Stimulated activated CD8-positive, alpha-beta memory T cell treated with anti-CD3 and anti-CD28 coated beads, Interleukin-15, amount 100 ng/mL, for 4 hours (primary cell): ENCODE measurements at places on chromosomes 16 and 17.

DNA sequence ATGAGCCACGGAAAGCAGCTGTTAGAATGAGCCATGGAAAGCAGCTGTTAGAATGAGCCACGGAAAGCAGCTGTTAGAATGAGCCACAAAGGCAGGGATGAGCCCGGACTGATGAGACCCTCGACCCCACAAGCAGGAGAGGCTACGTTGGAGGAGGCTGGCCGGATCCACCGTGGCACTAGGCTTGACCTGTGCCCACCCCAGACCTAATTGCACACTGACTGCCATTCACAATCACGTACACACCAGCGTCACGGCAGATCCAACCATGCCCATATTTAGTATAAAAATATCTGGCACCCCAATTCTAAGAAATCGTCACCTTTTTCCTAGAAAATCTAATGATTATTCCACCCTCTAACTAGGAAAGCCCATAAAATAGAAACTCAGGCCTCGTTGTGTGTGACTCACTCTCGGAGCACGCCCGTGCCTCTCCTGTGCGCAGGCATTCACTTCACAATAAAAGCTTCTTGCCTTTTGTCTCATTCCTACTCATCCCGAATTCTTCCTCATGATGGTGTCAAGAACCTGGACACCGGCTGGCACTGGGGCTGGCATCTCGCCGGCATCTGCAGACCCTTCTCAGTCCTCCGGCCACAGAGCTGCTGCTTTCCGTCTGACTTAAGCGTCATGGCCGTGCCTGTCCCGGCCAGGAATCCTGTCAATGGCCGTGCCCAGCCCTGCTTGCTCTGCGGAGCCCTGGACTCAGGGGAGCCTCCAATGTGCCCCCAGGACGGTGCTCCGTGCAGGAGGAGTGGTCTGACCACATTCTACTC is 5.5 kb upstream of the SECTM1 start:
- no peak for DNase-seq

GRCh38 chr16:54356391-54356790 is 69.8 kb upstream of the IRX3 start:
- no peak for DNase-seq

GRCh38 chr17:63950940-63951907 is 19.1 kb upstream of the CD79B start:
- DNase-seq, result no peak

DNA sequence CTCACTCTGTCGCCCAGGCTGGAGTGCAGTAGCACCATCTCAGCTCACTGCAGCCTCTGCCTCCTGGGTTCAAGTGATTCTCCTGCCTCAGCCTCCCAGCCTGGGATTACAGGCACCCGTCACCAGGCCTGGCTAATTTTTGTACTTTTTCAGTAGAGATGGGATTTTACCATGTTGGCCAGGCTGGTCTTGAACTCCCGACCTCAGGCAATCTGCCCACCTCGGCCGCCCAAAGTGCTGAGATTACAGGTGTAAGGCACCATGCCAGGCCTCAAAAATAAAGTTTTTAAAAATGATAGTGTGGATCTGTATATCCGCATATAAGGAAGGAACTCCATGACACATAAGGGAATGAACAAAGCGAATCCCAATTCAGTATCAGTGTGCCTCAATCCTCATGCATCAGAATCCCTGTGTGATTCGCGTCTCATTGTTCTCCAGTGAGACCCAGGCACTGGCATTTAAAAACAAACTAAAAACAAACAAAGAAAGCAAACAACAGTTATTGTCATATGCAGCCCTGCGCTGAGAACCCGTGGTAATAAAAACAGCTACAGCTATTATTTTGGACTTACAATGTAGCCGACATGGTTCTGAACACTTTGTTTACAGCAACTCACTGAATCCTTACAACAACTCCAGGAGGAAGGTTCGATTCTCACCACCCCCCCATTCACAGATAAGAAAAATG is 54.1 kb upstream of the CREBBP start:
- no peak for DNase-seq

DNA sequence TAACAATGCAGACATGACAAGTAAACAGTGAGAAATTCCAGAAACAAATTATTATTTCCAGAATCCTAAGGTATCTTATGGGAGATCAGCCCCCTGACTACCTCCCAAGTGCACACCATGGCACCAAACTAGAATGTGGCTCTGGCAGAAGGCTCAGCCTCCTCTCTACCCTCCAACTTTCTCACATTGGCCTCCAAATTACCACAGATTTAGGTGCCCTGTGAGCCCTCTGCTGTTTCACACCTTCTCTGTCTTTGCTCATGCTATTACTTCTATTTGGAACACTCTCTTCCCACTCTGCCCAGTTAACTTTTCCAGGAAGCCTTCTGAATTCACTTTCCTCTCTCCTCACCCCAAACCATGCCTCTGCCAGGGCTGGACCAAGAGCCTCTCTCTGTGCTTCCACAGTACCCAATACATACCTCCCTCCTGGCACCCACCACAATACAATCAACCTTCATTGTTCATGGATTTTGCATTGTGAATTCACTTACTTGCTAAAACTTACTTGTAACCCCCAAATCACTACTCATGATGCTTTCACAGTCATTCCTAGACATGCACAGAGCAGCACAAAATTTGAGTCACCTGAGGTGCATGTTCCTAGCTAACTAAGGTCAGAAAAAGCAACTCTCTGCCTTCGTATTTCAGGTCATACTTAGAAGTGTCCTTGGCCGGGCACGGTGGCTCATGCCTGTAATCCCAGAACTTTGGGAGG is 31.4 kb downstream of the SMG6 start:
- DNase-seq, result no peak

GRCh38 chr17:57259817-57260216 is 3.5 kb downstream of the MSI2 start:
- DNase-seq, result no peak

DNA sequence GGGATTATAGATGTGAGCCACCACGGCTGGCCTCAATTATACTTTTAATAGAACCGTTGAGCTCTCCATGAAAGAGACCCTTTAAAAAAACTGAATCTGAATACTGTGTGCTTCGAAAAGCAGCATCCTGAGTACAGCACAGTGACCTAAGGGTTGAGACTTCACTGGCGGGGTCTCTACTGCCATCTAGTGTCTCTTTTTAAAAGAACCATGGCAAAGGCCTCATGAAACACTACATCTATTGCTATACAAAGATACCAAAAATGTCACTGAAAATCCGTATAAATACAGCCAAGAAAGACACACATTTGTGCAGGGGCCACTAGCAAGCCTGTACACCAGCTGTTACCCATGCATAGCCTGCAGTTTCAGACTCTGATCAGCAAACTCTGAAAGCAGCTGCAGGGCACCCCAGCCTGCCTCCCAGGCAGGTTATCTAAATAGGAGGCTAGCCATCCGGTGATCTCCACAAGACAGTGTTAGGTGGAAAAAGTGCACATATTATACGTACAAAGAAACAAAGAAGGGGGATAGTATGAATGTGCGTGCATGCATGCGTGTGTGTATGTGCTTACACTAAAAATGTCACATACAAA is 35.3 kb downstream of the NPLOC4 start:
- no peak for DNase-seq

DNA sequence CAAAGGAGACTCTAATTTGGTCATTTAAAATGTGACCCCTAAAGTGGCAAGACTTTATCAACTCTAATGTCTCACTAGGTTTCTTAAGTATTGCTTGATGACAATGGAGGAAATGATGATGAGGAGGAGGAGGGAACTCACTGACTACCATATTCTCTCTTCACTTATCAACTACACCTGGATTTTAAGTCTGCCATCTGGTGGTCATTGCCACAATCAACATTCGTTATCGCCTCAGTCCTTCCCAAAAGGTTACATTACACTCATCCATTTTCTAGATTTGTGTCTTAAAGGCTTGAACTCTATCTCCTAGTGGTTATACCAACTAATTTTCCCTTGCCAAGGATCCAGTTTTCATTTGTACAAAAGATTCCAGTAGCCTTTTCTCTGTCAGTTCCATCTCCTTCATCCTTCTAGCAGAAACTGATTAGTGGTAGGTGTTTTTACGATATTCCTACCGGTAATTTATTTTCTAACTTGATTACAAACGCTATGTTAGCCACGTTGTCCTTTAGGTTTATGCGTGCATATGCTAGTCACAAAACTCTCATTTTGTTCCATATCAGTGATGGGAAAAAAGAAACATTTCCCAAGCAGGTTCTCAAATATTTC is 114.6 kb upstream of the NOG start:
- DNase-seq, result no peak

DNA sequence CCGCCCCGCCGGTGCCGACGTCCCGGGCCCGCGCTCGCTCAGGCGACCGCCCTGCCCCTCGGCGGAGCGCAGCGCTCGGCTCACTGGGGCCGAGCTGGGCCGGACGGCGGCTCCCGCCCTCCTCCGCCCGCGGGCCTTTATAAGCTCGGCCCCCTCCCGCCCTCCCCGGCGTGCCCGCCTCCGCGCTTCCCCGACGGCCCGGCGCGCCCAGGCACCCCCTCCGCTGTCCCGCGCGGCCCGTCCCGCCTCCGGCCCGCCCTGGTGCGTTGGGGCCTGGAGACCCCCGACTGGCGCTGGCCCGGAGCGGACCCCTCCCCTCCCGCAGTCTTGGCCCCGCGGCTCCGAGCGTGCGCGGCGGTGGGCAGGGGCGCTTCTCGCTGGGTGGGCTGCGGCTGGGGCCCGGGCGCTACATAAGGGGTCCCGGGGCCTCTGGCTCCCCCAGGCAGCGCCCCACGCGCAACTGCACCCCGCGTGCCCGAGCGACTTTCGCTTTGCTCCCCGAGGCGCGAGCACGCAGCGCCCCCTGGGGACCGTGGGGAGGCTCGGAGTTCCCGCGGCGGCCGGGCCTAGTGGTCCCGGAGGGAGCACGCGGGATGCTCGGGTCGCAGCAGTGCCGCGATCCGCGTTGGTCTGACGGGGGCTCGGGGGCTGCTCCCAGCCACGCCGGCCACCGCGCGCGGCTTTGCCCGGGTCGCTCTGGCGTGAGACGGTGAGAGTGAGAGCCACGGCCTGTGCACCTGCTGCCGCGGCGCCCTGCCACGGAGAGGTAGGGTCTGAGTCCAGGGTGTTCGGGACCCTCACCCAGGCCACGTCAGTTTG is at the start of gene PIEZO1:
Gene PIEZO1 (minus strand): TSS at position 115 of the 819 bp plus-strand sequence. CDS start 256 bp downstream, outside the sequence.
- DNase-seq, result peak; percentile 72

- no peak for DNase-seq
Observed at GRCh38 chr16:9060225-9060624, 31.2 kb upstream of the HAPSTR1 start.

- no peak for DNase-seq
Observed at GRCh38 chr17:21378553-21378952, 2.4 kb downstream of the KCNJ12 start.

DNA sequence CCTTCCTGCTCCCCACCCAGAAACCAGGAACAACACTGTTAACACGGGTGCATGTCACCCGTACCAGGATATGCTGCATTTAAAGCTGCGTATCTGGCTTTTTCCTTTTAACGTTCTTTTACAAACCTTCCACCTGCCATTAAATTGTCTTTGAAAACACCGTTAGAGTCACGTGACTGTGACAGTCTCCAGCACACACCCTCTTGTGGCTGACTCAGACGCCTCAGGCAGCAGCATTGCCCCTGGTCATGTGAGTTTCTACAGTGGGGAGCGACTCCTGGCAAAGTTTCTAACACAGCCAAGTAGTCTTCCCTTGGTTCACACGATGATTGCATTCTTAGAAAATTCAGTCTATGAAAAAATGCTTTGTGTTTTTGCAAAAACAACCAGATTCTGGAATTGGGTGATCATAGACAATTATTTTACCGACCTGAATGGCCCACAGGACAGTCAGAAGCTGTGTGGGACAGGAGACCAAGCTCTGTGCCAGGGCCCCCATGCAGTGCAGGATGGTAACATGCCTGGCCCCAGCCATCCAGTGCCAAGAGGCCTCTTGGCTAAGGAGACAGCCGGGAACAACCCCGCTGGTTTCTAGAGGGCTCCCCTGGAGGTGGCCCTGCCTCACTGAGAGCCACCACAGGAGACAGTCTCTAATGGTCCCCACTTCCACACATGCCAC is 199.1 kb downstream of the KATNIP start:
- DNase-seq, result peak; percentile 14

DNA sequence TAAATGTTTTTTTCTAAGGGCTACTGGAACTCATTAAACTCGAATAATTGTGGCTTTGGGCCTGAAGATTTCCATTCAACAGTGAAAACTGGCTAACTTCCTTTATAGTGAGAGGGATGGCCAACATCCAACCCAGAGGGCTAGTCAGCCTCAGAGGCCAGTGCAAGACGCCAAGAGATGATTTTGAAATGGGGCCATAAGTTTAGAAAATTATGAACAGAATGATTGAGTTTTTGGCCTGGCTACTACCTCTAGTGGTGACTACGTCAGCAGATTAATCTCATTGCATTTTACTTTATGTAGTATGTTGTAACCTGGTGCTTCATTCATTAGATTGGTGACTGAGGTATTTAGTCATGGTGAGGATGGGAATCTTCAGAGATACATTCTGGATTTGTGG is 28.4 kb downstream of the HAPSTR1 start:
- DNase-seq, result no peak

DNA sequence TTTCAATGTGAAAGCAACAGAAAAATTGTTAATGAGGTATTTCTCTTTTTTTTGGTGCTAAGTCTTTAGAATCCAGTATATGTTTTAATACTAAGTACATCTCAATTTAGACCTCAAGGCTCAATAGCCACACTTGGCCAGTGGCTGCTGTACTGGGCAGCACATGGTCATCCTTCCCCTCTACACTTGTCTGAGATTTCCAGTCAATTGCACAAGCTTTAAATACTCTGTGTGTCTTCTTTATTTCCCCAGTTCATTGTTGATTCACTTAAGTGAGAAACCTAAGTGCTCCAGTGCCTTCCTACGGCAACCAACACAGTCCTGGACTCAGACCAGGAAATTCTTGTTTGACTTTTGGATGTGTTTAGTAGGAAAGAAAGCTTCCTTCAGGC is 62.2 kb downstream of the TNRC6C start:
- DNase-seq, result no peak

DNA sequence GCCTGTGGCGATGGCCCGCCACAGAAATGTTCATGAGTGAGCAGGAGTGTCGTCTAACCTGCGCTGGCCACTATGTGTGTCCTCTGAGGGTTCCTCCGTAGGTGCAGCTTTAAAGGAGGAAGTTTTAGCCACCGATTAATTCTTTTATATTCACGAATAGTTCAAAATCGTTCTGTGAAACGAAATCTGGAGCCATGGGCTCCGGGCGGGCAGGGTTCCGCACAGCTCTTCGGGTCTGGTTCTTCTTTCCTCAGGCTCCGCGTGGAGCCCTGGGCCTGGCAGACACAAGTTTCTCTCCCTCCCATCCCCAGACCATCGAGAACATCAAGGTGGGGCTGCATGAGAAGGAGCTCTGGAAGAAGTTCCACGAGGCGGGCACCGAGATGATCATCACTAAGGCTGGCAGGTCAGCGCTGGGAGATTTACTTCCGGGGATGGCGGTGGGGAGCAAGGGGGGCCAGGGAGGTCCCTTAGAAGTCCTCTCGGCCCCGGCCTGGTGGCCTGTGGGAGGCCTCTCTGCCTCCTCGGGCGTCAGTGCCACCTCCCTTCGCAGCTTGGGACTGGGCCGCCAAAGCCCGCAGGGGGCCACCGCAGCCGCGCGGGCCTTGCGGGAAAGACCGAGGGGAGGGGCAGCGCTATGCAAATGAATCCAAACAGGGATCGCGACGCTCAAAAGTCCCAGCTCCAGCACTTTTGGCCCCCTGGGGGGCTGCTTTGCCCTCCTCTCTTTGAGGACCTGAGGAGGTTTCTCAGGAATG is 5.2 kb downstream of the TBX4 start:
- DNase-seq, result no peak
